Eye (tissue), 1 donor: ENCODE measurements at places on chromosomes 3 and 15.

DNA sequence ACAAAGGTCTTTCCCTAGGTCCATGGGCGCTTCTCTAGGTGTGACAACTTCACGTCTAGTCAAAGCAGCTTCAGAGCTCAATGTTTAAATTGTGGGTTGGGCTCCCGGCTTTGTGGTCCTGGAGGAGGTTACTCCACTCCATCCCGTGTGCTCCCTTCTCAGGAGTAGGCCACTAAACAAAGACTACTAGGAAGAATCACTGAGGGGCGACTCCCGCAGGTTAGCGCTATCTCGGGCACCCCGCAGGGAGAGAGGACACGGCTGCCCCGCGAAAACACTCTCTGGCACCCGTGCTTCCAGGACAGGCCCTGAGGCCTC lies 500 bp downstream of the PARP6 start:
- DNase-seq, result peak; percentile 64

GRCh38 chr3:127214975-127215374 lies 22.0 kb downstream of the PRR23E start:
- peak; percentile 66 for DNase-seq

DNA sequence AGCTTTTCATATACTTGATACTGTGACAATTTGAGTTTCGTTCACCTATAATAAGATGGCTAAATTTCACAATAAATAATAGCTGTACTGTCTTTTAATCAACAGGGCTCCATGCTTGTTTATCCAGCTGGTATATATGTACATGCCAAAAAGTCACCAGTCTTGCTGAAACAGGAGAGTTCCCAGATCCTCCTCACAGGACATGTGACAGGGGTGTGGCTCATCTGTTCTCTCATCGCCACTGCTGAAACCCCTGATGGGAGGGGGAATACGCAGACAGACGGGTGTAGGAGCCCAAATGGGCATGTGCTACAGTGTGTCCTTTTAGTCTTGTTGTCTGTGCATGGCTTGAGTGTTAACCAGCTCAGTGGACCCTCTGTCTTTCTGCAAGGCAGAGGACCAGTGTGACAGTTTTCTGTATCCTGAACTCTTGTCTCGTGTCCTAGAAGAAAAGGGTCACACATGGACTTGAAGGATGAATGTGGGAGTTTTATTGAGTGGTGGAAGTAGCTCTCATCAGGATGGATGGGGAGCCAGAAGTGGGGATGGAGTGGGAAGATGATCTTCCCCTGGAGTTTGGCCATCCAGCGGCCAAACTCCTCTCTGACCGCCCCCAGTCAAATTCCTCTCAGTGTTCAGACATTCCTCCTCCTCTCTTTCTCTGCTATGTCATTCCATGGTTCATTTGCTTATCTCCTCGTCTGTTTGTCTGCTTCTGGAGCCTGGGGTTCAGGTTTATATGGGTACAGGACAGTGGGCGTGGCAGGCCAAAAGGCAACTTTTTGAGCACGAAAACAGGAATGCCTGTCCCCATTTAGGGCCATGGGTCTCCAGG lies 113.1 kb upstream of the NECTIN3 start:
- no peak for DNase-seq

- no peak for DNase-seq
Observed at GRCh38 chr3:126111126-126111551, 27.2 kb upstream of the SLC41A3 start.
